ENCODE measurements at places on chromosomes 1 and 21.

DNA sequence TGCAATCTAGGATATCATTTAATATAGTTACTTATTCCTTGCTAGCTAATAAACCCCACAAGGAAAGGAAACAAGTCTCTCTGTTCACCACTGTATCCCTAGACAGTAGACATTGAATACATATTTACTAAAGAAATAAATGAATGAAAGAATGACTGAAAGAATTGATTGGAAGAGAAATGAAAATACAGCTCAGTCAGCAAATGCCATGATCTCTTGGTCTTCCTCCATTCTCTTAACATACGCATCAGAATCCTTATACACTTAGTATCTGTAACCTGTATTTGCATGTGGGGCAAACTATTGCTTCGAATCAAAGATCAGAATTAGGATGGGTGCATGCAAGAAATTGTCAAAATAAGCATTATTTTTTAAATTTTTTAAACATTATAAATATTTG lies 500.8 kb upstream of the ADGRL2 start:
- no peak for DNase-seq

GRCh38 chr1:88529581-88529980 lies 154.5 kb upstream of the PKN2 start:
- DNase-seq, result no peak

DNA sequence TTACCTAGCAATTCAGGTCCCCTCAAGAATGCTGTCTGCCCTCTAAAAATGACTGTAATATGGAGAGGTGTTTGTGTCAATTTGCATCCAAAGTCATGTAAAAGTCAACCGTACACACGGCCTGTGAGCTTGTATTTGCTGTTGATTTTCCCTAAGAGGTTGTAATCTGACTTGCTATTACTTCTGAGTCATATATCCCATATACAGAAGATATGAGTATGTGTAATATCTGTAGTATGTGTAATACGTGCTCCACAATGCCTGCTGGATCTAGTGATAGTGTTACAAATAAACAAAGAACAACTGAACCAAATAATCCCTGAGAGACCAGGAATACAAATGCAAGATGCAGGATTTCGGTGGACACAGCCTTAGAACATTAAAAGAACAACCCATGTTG lies 1.4 kb upstream of the KCNJ6 start:
- DNase-seq, result no peak

DNA sequence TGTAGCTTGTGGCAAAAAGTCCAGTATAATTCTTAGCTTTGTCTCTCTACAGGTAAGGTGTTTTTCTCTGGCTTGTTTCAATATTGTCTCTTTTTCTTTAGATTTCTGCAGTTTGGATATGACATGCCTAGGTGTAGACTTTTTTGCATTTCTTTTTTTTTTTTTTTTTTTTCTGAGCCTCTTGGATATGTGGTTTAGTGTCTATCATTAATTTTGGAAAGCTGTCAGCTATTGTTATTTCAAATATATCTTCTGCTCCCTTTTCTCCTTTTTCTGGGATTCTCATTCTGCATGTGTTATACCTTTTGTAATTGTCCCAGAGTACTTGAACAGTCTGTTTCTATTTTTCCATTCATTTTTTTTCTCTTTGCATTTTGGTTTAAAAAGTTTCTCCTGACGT lies 243.2 kb downstream of the DSCAM start:
- no peak for DNase-seq

Measured in omental fat pad (tissue), 4 donors.